ENCODE measurements at places on chromosomes 7 and 10. TPM values are rescaled to one million over a fixed set of nuclear protein-coding genes. Genes with fewer than 3 reads are reported as not detected.
A peak's percentile ranks its signal among the peaks of the same experiment; 100 is the strongest.

GRCh38 chr7:129091484-129092002 lies 36.6 kb upstream of the TNPO3 start:
- peak; percentile 79 for DNase-seq

DNA sequence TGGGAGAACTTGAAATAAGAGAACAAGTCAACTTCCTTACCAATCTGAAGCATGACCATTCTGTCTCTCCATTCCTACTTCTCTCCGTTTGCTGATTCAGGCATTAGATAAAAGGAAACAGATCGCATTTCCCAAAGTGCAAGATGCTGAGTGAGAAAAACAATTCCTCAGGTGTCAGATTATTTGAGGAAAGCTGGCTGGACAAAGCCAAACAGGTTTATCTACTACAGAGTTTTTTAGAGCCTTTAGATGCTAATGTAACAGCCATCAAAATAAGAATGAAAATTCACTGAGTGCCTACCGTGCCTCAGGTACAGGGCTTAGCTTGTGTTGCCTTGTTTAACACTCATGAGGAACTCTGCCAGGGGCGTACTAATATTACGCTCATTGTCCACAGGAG lies 135.9 kb upstream of the MBL2 start:
- DNase-seq = no peak

DNA sequence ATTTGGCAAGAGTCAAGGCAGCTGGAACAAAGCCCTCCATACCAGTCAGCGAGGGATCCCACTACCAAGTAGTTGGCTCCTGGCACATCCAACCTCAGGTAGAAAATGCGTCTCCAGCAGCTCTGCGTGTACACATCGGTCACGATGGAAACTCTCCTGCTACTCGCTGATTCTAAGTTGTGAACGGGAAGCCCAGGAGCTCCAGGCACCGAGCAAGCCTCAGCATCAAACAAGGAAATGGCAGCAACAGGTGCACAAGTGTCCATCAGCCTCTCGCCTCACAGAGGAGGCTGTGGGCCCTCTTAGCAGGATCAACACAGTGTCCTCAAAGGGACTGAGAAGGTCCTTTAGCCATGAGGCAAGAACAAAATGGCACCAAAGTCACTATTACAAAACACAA lies 127.0 kb downstream of the TCERG1L start:
- DNase-seq = no peak

- DNase-seq = no peak
Measured at GRCh38 chr10:5524641-5525560, at the start of gene CALML3. TSS of gene CALML3 (plus strand) at chr10:5524961. CDS start at chr10:5525086, 125 bp downstream.

DNA sequence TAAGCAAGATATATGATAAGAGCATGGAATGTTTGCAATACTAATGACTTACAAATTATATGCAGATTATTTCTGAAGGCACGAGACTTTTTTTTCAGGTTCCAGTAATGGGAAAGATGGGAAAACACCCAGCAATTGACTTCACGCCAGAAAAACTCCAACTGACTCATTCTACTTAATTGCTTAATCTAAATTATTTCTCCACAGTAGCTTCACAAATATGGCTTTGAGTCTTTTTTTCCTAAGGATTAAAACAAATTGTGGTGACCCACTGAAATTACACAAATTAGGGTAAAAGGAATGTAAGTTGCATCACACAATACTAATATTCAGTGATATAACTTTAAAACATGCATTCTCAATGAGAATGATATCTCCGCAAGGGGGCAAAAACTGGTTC lies 138.7 kb downstream of the GNAI1 start:
- DNase-seq = no peak

DNA sequence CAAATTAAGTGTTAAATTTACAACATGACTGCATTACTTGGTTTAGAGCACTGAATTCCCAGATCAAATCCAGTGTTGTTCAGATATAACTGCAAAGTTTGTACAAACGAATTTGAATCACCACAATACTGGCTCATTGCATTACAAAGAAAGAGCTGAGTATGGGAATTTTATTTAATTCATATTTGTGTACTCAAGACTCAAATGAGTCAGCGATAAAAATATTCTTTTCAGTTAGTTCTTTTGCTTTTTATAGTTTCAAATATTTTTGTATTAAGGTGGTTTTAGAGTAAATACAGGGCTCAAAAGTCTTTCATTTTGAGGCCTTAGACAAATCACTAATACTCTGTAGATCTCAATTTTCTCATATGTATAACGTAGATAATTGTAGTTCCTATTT lies 68.6 kb upstream of the LRGUK start:
- no peak for DNase-seq

Gene LRIT1
- not detected for polyA plus RNA-seq

Gene CXCL12
- polyA plus RNA-seq = 82.1 TPM

Measured in thymus (tissue), 14 donors.